Brain (organoid and tissue), 16 donors: ENCODE measurements at places on chromosomes 12 and 14.
A peak's percentile ranks its signal among the peaks of the same experiment; 100 is the strongest.

GRCh38 chr14:76653875-76654572 lies 107.2 kb upstream of the VASH1 start:
- no peak for DNase-seq

DNA sequence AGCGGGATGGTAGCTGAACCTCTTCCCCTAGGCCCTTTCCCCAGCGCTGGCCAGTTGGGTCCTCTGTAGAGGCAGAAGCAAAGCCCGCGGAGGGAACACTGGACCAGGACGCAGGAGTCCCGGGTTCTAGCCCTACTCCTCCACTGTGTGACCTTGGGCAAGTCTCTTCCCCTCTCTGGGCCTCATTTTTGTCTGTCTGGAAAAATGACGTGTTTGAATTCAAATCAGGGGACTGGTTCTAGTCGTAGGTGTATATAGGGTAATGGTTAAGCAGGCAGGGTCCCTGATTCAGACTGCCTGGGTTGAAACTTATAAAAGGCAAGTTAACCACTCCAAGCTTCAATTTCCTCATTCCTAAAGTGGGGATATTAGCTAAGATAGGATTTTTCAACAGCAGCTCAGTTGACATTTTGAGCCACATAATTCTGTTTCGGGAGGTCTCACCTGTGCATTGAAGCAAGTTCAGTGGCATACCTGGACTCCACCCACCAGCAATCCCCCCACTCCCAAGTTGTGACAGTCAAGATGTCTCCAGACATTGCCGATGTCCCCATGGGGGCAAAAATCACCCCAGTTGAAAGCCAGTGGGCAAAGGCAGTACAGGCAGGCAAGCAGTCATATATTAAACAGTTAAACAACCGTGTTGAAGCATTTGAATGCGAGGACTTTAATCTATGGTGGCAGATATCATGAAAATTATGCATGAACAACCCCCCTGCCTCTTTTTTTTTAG lies 899 bp downstream of the TPCN1 start:
- DNase-seq, result no peak

DNA sequence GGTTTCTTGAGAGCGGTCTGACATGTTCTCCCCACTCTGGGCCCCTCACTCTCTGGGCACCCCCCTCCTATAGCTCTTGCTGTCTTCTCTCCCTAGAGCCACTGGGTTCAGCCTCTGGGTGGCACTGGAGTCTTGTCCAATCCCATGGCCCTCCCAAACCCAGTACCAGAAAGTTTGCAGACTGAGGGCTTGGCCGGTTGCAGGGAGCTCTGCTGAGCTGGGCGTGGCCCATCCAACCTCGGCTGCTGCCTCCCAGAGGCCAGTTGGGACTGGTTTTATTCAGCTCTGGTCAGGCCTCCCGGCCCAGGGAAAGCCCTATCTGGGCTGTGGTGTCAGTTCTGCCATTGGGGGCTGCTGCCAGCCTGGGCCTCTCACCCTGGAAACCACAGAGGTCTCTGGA lies 37.9 kb downstream of the ISCA2 start:
- DNase-seq, result no peak

DNA sequence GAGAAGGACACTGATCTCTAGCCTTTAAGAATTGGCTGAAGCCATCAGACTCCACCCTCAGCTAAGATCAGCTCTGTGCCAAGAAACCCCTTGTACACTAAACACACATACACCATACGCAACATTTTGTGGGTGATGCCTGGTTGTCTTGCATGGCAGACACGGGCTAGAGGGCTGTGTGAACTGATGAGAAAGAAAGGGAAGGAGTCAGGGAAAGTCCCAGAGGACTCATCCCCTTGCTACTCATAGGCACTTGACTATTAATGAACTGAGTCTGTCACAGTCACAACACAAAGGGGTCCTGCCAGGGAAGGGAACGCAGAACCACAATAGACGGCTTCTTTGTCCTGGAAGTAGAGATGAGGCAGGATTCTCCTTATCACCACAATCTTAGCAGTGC lies 80.8 kb downstream of the EMP1 start:
- peak; percentile 66 for DNase-seq

GRCh38 chr12:57323416-57323815 lies 72.4 kb upstream of the STAC3 start:
- peak; percentile 11 for DNase-seq

GRCh38 chr12:91492648-91493047 lies 310.0 kb upstream of the DCN start:
- no peak for DNase-seq

DNA sequence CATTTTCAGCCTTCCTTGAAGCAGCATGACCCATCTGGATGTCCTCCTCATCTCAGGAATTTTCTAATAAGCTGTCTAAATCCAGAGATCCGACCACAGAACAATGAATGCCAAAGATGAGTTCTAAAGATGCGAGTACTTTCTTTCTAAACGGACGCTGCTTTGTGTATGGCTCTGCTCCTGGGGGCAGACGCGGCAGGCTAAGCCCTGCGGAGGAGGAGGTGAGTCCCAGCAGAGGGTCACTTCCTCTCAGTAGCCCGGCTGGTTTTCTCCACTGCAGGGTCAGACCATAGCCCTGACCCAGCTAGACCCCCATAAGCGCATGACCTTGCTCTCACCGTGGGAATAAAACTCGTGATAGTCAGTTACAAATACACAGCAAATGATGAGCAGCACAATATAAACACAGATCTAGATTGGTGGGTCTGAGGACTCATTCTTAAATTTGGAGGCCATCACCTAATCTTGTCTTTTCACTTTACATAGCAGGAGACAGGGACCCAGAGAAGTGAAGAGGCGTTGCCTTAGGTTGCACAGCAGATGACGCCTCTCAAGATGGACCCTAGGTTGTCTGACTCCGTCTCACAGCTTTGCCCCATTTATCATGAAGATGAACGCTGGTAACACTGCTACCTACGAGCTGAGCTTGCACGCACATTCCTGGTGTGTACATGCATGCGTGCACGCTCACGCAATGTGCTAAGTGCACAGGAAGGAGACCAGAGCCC lies 16.6 kb downstream of the SSH1 start:
- peak; percentile 45 for DNase-seq

GRCh38 chr14:54169254-54169924 lies 212.8 kb upstream of the BMP4 start:
- no peak for DNase-seq

DNA sequence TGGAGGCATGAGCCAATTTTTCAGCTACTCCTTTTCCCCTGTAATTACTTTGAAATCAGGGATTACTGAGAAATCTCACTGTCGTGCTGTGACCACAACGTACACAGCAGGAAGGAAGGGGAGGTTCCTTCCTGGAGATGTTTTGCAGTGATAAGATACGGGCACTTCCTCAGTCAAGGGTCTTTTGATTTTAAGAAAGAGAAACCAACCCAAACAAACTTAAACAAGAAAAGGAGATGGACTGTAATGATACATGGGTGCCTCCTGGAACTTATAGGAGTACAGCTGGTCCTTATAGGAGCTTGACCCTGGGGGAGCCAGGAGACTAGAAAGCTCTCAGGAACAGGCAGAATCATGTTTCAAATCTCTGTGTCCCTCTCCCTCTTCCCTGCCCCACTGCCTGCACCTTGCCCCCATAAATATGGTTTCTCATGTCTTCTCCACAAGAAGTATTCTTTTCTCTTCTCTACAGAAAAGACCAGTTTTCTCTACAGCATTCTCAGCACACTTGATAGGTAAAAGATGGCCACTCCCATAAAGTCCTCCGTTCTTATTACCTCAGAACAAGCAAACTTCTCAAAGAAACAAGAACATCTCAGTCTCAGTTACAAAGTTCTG lies 281.1 kb upstream of the AMIGO2 start:
- DNase-seq, result no peak

DNA sequence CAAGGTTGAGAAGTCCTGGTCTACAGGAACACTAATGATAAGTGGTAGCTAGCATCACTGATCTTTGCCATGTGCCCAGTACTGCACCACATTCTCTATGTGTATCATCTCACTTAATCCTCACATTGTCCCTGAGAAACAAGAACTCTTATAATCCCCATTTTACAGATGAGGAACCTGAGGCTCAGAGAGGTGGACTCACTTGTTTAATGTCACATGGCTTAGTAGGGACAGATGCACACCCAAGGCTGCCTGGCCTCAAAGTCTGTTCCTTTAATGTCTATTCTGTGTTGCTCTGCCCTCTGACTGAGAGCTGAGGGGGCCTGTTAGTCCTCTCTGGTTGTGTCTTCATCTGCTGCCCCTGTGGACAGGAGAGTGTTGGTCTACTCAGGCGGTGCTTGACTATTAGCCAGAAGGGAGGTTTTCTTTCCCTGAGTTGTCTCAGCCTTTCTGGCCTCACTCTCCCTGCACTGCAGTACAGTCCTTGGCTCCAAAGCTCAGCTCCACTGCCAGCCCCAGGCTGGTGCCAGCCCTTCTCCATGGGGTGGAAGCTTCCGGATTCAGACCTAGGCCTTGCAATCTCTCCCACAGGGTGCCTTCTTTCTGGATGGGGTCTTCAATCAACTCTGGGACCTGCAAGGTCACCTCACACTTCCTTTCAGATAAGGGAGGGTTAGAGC lies 4.9 kb upstream of the DYNLL1 start:
- no peak for DNase-seq

DNA sequence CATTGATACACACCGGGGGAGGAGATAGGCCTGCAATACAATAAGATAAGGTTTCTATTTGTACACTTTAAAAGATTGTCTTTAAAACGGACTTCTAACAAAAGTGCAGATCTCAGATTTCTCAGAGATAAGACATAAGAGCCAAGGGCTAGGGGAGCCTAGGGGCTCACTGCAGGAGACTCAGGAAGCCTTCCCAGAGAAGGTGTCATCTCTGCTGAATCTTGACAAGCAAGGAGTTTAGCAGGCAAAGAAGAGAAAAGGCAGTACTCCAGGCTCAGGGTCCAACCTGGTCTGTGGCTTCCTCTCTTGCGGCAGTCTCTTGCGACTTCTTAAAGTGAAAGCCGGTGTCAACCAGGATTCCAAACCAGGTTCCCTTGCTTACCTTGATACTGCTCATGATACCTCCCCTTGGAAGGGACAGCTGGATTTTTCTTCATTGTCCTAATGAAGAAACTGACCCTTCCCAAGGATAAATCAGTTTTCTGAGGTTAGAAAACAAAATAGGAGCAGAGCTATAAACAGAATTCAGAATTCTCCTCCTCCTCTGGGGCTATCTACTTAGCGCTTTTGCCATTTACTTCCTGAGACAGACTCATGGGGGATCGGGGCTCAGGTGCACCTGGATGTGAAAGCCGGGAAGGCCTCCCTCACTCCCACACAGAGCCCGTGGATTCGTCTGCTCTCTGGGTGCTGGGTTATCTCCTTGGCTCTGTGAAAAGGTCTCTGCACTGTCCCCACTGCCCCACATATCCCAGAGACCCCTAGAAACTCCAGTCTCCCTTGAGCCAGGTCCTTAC lies 1.7 kb upstream of the SCNN1A start:
- DNase-seq, result no peak

GRCh38 chr12:47773858-47774580 lies 981 bp downstream of the SLC48A1 start:
- no peak for DNase-seq

- DNase-seq, result no peak
These were observed 4.7 kb upstream of the CREBL2 start for GRCh38 chr12:12606781-12607589.

GRCh38 chr12:4540638-4541037 lies 1.9 kb downstream of the RAD51AP1 start:
- no peak for DNase-seq

GRCh38 chr12:84507956-84508850 lies 404.4 kb downstream of the SLC6A15 start:
- no peak for DNase-seq

DNA sequence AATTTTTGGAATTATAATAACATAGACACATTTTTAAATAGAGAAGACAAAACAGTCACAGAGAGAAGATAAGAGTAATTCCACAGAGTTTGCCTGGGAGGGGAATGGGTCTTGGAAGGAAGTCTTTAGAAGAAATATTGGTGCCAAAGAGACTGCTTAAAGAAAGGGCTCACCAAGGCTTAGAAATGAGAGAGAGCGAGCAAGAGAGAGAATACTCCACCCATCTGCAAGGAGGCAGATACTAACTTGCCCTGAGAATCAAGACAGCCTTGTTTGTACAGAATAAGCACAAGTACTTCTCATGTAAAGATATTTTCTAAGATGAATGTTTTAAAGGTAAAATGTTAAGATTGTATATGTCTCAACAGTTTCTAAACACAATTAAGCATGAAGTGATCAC lies 165.5 kb downstream of the SLC38A4 start:
- DNase-seq, result no peak

DNA sequence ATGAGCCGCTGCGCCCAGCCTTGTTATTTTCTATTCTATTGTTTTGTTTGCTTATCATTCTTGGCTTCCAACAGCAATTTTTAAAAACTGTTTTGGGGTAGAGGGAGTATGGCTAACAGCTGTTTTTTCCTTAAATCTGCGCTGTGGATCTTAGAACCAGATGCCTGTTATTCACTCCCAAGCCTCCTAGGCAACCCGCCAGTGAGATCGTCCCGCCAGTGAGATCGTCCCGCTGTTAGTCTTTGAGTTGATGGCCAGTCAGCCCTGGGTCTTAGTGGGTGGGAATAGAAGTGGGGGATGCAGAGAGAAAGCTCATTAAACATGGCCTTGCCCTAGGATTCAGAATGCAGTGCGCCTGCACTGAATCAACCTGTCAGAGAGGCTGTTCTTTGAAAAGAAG lies 67.3 kb upstream of the BICD1 start:
- no peak for DNase-seq

DNA sequence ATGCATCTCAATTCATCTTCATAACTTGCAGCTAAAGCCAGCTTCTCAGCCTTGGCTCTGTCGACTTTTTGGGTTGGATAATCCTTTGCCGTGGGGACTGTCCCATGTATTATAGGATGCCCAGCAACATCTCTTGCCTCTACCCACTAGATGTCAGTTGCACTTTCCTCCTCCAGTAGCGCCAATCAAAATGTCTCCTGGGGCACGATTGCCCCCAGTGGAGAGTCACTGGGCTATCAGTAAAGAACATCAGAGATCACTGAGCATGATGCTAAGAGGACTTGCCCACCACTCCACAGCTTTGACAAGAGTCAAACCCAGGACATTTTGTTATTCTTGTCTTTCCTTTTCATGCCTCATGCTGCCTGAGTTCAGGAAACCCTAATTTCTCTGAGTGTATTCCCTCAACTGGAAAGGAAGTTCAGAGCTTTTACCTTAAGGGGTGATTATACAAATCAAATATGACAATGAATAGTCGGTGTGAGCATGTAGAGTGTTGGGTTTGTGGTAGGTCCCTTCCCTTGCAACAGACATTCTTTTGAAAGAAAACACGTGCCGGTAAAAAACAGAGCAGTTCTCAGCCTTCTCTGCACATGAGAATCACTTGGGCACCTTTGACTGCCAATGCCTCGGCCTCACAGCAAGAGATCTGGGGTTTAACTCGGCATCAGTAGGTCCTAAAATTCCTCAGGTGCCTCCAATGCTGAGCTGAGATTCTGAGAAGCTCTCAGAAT lies 980.6 kb downstream of the VRK1 start:
- no peak for DNase-seq
